ENCODE measurements at places on chromosomes 11 and 22.
A peak's percentile ranks its signal among the peaks of the same experiment; 100 is the strongest.

DNA sequence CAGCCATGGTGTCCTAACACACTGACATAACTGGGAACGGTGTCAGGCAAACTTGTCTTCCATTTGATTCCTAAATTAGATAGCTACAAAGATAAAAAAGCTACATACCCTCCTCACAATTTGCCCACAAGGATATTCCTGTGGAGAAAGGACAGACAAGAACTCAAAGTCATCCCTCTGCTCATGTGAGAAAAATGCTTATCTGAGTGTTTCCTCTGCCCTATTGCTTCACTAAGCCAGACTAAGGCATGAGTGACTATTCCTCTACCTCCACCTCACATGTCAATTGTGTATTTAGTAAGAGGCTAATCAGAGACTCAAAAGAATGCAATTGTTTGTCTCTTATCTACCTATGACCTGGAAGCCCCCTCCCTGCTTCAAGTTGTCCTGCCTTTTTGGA, 247.7 kb downstream of the DDX10 start:
- no peak for DNase-seq

DNA sequence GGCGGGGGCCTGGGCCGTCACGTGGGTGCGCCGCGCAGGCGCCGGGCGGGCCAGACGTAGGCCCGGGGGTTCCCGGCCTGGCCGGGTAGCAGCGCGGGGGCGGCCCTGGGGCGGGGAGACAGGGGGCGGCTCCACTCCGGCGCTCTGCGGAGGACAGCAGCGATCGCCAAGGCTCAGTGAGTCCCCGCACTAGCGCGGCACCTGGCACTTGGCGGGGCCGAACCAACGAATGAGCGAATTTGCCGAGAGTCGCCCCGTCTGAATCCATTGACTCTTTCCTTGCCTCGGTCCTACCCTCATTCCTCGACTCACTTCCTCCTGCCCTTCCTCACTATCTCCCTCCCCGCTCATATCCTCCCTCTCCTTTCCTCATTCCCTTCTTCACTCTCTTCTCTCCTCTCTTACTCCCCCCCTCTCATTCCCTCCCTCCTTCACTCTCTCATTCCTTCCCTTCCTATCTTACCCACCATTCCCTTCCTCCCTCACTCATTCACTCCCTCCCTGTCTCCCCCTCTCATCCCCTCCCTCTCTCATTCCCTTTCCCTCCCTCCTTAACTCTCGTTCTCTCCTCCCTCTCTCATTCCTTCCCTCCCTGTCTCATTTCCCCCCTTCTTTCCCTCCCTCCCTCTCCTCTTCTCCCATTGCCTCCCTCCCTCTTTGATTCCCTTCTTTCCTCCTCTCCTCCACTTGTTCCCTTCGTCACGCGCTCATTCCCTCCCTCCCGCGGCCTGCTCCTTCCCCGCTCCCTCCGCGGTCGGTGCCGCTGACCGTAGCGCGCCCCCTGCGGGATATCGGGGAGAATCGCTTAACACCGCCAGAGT, 476 bp upstream of the KLHL22 start:
- DNase-seq = peak; percentile 68

- peak; percentile 31 for DNase-seq
Observed at GRCh38 chr11:84384731-84385130, 1098.6 kb upstream of the CCDC90B start.

DNA sequence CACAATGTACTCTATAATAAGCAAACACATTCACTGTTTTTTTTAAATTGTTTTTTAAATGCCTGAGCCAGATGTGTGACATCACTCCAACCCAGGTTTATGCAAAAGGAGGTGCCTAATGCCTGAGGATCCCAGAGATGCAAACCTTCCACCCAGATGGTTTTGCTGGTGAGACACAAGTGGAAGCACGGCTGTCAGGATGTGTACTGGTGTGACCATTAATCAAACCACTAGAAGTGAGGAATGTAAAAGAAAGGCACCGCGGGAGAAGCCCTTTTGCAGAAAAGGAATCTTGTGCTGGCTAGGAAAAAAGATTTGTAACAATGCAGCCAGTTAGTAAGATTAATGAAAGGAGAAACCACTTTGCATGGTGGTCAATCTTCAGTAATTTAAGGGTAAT, 407.4 kb downstream of the LARGE1 start:
- DNase-seq = peak; percentile 62

GRCh38 chr11:120054016-120054752, 83.7 kb downstream of the TRIM29 start:
- DNase-seq = no peak

- no peak for DNase-seq
Observed at GRCh38 chr11:13009921-13010748, 1.0 kb downstream of the RASSF10 start.

DNA sequence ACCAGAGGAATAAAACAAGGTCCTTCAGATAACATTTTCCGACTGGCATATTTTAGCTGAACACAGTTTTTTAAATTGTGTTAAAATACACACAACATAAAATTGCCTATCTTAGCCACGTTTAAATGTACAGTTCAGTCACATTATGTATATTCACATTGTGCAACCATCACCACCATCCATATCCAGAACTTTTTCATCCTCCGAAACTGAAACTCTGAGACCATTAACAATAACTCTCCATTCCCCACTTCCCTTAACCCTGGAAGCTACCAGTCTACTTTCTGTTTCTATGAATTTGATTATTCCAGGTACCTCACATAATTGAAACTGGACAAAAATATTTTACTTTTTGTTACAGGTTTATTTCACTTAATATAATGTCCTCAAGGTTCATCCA, 213.3 kb downstream of the ETS1 start:
- DNase-seq = no peak

DNA sequence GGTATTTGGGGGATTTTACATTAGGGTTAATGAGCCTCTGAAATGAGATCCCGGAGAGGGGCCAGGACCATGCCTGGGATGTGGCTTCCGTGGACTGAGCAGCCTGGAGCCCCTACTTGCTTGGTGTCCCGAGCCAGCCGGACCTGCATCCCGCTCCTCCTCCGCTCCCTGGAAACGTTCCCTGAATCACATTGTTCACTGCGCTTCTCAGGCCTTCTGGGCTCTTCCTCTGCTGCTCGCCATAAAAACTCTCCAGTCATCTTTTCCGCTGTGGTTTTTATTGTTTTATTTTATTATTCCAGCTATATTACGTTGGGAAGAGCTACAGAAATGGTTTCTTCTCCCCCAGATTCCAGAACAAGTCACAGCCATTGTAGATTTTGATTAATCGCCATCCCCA, 13.3 kb upstream of the KCNQ1OT1 start:
- no peak for DNase-seq

DNA sequence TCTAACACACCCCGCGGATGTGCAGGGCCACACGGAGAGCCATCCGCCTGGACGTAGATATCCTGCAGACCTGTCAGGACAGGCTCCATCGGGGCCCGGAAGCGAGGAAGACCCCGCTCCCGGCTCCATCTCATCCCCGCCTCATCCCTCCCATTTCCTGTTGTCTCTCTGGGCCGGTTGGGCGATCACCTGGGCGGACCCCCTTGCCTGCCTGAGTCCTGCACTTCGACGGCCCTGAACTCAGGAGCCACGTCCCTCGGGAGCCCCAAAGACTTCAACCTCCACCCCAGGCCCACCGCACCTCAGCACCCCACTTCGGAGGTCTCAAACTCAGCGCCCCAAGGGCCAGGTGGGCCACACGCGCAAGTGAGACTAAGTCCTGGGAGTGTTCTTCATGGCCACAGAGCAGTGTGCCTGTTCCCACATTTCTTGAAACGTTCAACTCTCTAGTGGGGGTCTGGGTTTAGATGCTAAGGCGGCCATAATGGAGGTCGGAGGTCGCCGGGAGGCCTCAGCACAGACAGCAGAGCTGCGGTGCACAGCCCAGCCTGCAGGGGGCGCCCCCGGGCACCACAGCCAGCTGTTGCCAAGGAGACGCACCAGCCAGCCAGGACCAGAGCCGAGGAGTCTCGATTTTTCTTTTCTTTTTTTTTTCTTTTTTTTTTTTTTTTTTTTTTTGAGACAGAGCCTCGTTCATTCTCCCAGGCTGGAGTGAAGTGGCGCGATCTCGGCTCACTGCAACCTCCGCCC, 26.0 kb upstream of the FADD start:
- no peak for DNase-seq

- no peak for DNase-seq
Observed at GRCh38 chr11:12392672-12393071, 15.3 kb downstream of the PARVA start.

DNA sequence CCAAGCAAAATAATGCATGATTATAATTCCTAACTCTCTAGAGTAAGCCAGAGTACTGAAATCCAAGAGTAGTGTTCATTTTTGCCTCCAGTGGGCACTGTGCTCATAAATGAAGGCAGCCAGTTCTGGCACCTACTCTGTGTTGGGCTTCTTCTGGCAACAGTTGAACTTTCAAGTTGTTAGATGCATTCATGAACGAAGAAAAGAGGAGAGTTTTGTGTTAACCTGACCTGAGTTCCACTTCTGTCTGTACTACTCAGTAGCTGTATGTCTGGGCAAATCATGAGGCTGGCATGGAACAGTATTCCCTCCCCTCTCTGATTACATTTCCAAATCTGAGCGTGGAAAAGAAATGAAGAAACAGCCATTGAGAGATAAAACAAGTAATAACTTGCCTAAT, 20.3 kb upstream of the TENM4 start:
- DNase-seq = no peak

GRCh38 chr22:44147008-44147645, 33.6 kb upstream of the PARVG start:
- no peak for DNase-seq

- DNase-seq = no peak
Observed at GRCh38 chr22:32555581-32555980, 81.0 kb downstream of the FBXO7 start.

DNA sequence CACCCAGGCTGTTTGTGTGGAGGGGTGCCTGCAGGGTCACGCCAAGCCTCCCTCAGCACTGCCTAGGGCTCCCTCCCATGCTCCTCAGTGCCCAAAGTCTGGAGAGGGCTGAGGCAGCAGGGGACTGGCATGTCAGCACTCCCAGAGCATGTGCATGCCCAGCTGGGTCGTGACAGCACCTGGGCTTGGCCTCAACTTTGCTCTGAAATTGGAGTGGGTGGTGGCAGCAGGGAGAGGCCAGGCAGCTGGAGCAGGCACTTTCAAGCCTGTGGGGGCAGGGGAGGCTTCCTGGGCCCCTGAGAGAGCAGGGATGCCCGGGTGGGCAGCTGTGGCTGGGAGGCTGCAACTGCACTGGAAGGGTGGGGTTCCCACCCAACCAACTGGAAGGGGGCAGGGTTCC, 35.6 kb upstream of the DDX10 start:
- DNase-seq = no peak

- DNase-seq = no peak
Observed at GRCh38 chr22:43554694-43555365, 143.0 kb downstream of the MPPED1 start.

- DNase-seq = no peak
Observed at GRCh38 chr22:24357547-24357946, 69.9 kb upstream of the ADORA2A start.

DNA sequence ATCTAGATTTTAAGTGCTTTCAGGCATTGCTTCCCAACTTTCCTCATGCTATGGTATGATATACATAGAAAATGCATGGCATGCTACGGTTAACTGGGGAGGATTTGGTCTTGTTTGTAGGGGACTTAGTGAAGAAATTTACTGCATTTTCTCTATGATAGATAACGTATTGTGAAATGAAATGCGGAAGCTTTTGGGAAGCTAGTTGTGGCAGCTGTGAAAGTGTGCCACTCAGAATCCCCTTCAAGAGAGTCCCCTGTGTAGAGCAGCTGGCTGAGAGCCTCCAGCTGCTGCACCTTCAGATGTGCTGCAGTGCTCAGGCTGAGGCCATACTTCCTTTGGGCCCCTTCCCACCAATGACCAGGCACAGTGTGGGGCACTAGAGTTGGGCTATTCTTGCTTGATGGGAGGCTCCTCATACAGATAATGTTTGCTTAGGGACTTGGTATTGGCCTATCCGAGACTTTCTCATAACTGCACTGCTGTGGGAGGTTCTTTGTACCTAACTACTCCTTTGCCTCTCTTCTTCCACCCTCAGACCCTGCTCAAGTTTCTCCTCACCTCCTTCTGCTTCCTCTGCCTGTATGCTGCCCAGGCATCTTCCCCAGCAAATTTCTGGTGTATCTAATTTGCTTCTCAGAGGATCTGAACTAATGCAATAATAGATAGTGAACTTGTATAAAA, 67.3 kb downstream of the HIPK3 start:
- no peak for DNase-seq

- no peak for DNase-seq
Observed at GRCh38 chr11:100586361-100587101, 100.6 kb upstream of the ARHGAP42 start.

- DNase-seq = peak; percentile 18
Observed at GRCh38 chr11:6667733-6668374, 12.2 kb upstream of the DCHS1 start.

DNA sequence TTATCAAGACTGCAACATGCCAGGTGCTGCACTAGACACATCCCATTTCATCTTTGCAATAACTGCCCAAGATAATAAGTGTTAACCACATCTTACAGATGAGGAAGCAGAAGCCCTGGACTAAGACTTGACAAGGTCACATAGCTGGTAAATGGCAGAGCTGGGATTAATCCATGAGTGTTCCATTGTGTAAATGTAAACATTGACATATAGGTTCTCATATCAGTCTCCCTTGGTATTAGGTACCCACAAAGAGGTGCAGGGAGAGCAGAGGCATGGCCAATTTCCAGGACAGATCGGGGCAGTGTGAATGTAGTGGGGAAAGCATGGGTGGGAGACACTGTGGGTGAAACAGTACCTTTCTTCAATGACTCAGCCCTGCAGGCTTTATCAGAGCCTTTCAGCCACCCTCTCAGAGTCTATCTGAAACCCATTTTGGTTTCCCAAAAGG, 17.9 kb downstream of the MICAL2 start:
- no peak for DNase-seq

- peak; percentile 19 for DNase-seq
Observed at GRCh38 chr11:112523477-112523876, 262.8 kb upstream of the PLET1 start.
